Fibroblast of skin of left quadriceps (primary cell): ENCODE measurements at places on chromosomes 5 and 9.

- no peak for DNase-seq
Observed at GRCh38 chr5:68780299-68780955, 313.4 kb upstream of the SLC30A5 start.

GRCh38 chr9:136351252-136351800, 12.2 kb downstream of the DNLZ start:
- no peak for DNase-seq

DNA sequence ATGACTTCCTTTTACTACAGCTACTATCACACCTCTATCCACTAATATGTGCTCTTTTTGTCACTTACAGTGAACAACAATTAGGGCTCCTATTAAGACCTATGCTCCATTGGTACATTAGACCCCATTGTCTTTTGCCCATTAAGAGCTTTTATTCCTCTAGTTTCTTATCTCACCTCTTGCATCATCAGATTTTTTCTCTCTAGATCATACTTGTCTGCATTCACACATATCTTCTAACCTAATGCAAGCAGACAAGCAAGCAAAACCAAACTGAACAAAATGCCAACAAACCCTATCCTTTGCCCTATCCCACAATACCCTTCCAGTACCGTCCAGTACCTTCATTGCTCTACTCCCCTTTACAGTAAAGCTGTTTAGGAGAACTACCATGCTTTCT, 10.1 kb upstream of the RBM27 start:
- DNase-seq = no peak

GRCh38 chr9:26078706-26079105, 400.5 kb upstream of the TUSC1 start:
- DNase-seq = no peak

GRCh38 chr5:1099926-1100663, 11.8 kb downstream of the SLC12A7 start:
- DNase-seq = no peak

GRCh38 chr5:95808013-95808685, 14.4 kb downstream of the GLRX start:
- no peak for DNase-seq

GRCh38 chr9:72589667-72590521, 68.5 kb downstream of the TMC1 start:
- no peak for DNase-seq

DNA sequence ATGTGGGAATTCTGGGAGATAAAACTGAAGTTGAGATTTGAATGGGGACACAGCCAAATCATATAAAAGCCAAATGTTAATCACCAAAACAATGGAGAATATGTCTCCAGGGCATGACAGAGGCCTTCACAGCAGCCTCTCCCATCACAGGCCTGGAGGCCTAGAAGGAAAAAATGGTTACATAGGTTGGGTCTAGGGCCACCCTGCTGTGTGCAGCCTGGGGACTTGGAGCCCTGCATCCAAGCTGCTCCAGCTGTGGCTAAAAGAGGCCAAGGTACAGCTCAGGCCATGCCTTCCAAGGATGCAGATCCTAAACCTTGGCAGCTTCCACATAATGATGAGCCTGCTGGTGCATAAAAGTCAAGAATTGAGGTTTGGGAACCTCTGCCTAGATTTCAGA, 85.1 kb downstream of the JAKMIP2 start:
- no peak for DNase-seq

GRCh38 chr5:132424167-132424880, 54.8 kb downstream of the SLC22A5 start:
- DNase-seq = no peak

DNA sequence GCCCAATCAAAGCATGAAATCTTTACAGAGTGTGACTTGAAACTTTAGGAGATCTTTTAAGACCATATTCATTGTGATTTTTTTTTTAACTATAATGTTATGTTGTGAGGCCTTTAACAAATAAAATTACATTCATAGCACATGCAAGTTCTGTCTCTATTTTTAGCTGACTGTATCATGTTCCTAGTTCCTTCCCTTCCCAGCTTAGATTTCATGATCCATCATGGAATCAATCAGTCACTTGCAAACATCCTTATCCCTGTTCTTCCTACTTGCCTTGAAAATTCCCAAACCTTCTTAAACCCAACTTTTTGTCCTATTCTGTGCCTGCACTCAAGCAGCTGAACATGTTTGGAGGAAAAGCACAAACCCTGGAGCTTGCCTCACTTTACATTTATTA, 141.8 kb downstream of the DMXL1 start:
- no peak for DNase-seq
